Neural progenitor cell (in vitro differentiated cells): ENCODE measurements at places on chromosomes 3 and 15. TPM values are rescaled to one million over a fixed set of nuclear protein-coding genes. Genes with fewer than 3 reads are reported as not detected.

DNA sequence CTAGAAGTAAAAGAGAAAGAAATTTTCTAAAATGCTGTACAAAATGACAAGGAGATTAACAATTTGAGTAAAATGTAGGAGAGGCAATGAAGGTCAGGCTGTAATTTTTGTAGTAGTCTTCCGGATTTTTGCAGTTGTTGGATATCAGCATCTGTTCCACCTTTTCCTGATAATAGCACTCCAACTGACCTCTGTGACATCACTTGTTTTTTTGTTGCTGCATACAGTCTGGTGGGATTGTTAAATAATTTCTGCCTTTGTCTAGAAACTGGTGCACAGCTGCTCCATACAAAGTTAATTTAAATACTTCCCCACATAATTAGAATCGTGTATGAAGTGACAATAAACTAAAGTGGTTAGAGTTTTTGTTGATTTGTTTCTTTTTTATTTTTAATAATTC lies 731.4 kb downstream of the PLOD2 start:
- no peak overlapping the region for H3K4me3 ChIP-seq
- no peaks in the 10 kb centered on the region for H3K4me1 ChIP-seq
- DNase-seq, result no peak
- no peaks in the 10 kb centered on the region for H3K36me3 ChIP-seq

DNA sequence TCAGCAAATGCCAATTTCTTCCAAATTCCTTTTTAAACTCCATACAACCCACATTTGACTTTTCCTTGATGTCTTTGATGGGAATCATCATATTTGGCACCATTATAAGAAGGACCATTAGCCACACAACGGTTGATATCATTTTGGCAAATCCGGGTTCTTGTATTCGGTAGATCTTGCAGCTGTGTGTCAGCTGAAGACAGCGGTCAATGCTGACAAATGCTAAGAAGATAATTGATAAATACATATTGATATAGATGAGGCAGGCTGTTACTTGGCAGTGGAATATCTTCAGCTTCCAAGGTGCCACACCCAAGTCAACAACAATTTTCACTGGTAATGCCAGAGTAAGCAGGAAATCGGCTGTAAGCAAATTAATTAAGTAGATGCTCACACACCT lies 4.2 kb downstream of the GPR171 start:
- DNase-seq, result no peak
- no peak overlapping the region for H3K4me3 ChIP-seq
- H3K27me3 ChIP-seq, result no peaks in the 10 kb centered on the region
- no peak overlapping the region for H3K27ac ChIP-seq
- no peaks in the 10 kb centered on the region for H3K4me1 ChIP-seq
- H3K36me3 ChIP-seq, result no peaks in the 10 kb centered on the region

DNA sequence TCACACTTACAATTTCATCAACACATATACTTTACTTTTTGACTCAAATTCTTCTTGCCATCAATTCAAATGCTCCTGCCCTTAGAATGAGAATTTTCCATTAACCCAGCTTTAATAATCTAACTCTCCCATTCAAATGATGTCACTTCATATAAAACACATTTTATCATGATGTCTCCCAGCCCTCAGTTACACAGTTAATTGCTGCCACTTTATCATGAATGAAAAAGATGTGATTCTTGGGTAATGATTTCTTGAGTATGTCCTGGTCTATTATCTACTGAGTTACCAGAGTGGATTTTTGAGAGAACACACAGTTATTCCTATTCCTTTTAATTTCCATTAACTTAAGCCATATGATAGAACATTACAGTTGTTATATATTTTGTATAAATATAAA lies 7.6 kb downstream of the AGTR1 start:
- no peak overlapping the region for H3K4me3 ChIP-seq
- no peak for DNase-seq
- no peak overlapping the region for H3K27ac ChIP-seq

DNA sequence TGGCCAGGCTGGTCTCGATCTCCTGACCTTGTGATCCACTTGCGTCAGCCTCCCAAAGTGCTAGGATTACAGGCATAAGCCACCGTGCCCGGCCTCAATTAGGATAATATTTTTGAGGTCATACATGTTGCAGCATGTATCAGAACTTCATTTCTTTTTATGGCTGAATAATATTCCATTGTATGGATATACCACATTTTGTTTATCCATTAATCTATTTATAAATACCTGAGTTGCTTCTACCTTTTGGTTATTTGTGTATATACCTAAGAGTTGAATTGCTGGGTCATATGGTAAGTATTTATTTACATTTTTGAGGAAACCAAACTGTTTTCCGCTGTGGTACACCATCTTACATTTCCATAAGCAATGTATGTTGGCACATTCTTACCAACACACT lies 18.1 kb upstream of the PYGO1 start:
- no peak overlapping the region for H3K27ac ChIP-seq
- H3K36me3 ChIP-seq, result peaks cover 9% of the 10 kb centered on the region
- no peaks in the 10 kb centered on the region for H3K4me1 ChIP-seq
- DNase-seq, result no peak

DNA sequence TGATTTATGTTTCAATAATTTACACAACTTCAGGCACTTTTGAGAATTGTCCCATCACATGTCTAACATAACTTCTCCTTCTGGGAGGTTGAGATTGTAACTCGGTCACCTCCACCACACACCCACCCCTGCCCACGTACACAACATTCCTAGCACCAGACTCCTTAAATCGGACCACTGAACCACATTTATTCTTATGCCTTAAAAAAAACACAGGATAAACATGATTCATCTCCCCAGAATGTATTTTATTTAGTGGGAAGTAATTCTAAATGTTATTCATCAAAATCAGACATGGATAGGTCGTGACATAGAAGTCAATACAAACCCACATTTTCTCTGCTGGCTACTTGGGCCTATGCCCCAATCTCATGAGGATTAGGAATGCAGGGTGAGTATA lies 3.0 kb downstream of the SNTN start:
- H3K27ac ChIP-seq, result no peak overlapping the region
- no peaks in the 10 kb centered on the region for H3K4me1 ChIP-seq
- no peak overlapping the region for H3K4me3 ChIP-seq
- H3K27me3 ChIP-seq, result no peaks in the 10 kb centered on the region
- DNase-seq, result no peak

Gene SLC2A2
- total RNA-seq, result not detected in 2 replicates

Gene CLDN16
- total RNA-seq, result not detected in 2 replicates

Gene LSMEM2
- total RNA-seq, result 0.37 TPM in 1 of 2 replicates, not detected in the other

Gene GOLGA6L7
- total RNA-seq, result not detected in 2 replicates

Gene NRG4
- total RNA-seq, result 0.06 and 0.36 TPM in 2 replicates
